Foreskin melanocyte (primary cell): ENCODE measurements at places on chromosomes 5 and 9.
A peak's percentile ranks its signal among the peaks of the same experiment; 100 is the strongest.

DNA sequence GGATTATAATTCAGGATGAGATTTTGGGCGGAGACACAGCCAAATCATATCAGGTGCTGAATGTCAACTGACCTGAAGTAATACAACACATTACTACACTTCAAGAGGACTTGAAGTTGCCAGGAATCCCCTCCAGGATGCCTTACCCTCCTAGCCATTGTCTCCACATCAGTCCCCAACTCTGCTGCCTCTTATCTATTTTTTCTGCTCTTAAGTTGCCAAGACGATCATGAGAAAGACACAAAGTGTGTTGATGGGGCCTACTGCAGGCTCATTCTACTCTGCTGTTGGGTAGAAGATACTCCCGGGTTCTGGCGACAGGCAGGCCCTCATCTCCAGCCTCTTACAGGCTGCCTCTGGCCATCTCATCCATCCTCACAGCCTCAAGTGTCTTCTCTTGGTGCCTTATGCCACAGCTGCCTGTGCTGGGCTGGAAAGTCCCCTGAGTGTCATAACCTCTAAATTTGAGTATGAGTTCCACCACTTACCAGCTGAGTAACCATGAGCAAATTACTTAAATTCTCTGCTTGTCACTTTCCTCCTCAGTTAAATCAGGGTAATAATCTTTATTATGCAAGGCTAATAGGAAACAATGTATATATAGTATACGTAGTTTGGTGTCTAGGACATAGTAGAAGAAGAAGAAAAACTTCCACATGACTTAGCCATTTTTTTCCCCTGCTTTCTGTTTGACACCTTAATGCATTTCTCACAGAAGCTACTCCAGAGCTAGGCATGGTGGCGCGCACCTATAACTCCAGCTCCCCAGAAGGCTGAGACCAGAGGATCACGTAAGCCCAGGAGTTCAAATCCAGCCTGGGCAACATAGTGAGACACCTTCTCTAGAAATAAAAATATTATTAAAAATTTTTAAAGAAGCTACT lies 73.0 kb upstream of the SNX2 start:
- DNase-seq = no peak

- no peak for DNase-seq
These were observed 463.4 kb downstream of the PDE4D start for GRCh38 chr5:59430066-59430685.

GRCh38 chr5:124651663-124652513 lies 94.6 kb downstream of the ZNF608 start:
- DNase-seq = no peak

- no peak for DNase-seq
These were observed 9.9 kb downstream of the S100Z start for GRCh38 chr5:76859591-76860247.

GRCh38 chr9:134664446-134664845 lies 22.8 kb downstream of the COL5A1 start:
- DNase-seq = no peak

GRCh38 chr5:10825897-10826644 lies 65.0 kb upstream of the DAP start:
- peak; percentile 4 for DNase-seq

DNA sequence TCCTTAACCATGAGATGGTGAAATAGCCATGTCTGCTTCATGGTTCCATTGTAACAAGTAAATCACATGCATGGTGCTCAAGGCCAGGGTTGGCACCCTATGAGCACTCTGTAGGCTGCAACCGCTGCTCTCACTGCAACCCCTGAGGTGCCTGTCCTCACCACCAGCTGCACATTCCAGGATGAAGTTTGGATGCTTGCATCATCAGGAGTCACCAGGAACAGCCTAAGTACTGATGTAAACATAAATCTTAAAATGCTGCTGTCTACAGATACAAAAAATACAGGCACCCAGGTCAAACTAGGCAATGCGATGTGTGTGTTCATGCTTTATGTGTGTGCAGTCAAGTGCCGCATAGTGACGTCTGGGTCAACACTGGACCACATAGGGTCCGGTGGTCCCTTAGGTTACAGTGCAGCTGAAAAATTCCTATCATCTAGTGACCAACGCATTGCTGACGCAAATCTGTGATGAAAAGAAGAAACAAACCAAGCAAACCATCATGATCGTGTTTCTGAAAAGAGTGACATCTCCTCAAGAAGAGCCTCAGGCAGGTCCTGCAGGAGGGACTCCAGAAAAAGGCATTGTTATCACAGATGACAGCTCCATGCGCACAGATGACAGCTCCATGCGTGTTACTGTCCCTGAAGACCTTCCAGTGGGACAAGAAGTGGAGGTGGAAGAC lies 234.8 kb downstream of the AUH start:
- DNase-seq = no peak

GRCh38 chr9:5624655-5625054 lies 4.3 kb upstream of the RIC1 start:
- no peak for DNase-seq

- no peak for DNase-seq
These were observed 36.2 kb upstream of the ANKRD55 start for GRCh38 chr5:56269216-56269927.

DNA sequence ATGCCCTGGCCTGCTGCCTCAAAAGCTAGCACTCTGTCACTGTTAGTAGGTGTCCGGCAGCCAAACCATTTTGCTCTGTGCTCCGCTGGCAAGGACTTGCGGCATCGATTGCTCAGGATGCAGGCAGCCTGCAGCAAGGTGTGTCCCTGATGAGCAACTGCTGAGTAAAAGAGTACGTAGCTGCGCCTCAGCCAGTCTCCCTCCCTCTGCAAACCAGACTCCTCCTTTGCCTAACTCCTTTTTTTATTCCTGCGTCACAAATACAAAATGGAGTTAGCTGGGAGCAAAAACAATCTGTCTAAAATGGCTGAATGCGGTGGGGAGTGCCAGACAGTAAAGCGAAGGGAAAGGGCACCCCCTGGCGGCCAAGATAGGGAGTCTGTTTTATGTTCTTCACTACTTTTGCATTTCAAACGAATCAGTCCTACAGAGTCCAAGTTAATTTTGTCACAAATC lies 61.1 kb downstream of the DIAPH1 start:
- peak; percentile 84 for DNase-seq

GRCh38 chr9:124654431-124654830 lies 116.7 kb downstream of the NR6A1 start:
- DNase-seq = no peak

DNA sequence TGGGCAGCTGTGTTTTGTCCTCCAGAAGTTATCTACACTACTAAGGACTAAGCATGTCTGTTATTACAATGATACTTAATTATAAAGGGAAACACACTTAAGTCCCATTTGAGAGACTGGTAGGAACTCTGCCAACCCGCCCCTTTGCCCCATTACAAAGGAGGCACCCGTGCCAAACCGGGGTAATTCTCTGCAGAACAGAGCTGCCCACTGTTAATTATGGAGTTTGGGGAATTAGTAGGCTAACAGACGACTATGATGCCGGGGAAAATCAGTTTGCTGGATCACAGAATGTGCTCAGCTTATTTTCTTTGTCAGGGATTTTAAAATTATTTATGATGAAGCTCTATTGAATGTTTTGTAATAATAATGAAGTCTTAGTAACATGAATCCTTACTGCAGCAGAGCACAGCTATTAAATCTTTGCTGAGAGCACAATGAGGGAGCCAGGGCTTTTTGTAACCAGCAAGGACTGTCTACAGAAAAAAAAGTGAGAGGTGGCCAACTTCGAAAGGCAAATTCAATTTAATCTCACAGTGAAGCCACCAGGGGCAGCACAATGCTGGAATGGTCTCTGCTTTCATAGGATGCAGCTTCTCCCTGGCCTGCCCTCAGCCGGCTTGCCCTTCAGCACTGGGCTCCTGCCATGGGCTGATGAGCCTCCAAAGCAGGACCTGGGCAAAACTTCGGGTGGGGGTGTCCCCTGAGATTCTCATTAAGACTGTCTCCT lies 134.5 kb downstream of the GNAQ start:
- no peak for DNase-seq

DNA sequence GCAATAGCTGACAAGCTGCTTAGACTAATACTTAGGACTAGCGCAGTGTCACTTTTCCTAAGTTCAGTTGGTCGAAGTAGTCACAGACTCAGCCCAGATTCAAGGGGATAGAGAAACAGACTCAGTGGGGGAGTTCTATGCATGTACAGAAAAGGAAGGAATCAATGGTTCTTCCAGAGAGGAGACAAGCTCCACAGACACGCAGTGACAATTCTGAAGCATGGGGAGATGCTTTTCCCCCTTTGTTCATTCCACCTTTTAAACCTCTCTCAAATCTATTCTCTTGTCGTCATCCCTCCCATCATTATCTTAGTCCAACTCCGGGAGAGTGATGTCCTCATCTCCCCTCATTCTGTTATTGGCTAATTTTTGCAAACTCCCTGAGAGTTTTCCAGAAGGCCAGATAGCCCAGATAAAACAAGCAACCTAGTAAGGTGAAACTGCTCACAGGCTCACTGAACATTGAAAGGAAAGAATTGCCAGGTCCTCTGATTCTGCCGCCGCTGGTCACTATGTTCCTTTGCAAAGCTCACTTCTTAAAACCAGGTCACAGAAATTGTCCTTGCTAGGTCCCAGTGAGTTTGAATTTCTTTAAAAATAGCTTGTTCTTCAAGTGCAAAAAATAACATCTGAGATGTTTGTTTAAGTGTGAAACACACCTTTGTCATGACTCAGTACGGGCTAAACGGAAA lies 13.4 kb upstream of the STRBP start:
- no peak for DNase-seq

GRCh38 chr5:177494346-177495195 lies 2.8 kb downstream of the PDLIM7 start:
- DNase-seq = no peak

GRCh38 chr5:10885026-10885425 lies 124.0 kb upstream of the DAP start:
- no peak for DNase-seq

DNA sequence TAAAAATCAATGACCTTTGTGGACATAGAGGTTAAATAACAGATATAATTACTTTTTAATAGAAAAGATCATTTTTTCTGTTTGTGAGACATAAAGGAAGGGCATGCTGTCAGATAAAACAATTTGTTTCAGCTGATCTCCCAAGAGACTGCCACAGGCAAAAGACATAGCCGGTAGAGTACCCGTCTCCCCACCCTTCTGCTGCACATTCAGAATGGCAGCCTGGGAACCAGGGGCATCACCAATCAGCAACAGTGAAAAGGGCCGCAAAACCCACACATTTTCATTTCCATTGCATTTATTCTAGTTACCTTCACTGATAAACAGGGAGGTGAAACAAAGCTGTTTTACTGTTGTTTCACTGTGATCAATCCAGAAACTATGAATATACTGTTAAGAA lies 357.7 kb downstream of the ARRDC3 start:
- DNase-seq = no peak
